ENCODE measurements at places on chromosomes 4 and X.

GRCh38 chr4:156437666-156438065 is 484.0 kb upstream of the CTSO start:
- no peak for DNase-seq
- H3K27me3 ChIP-seq: no peaks in the 10 kb centered on the region
- no peaks in the 10 kb centered on the region for H3K4me1 ChIP-seq
- no peaks in the 10 kb centered on the region for H3K36me3 ChIP-seq
- no peak overlapping the region for H3K27ac ChIP-seq
- no peak overlapping the region for H3K4me3 ChIP-seq

- peak; percentile 66 for DNase-seq
- H3K27me3 ChIP-seq: no peaks in the 10 kb centered on the region
- H3K4me3 ChIP-seq: no peak overlapping the region
These were observed 6.7 kb upstream of the PPID start for GRCh38 chr4:158729716-158730559.

- no peaks in the 10 kb centered on the region for H3K27me3 ChIP-seq
- no peak for DNase-seq
- H3K4me1 ChIP-seq: no peaks in the 10 kb centered on the region
These were observed 74.6 kb upstream of the GRXCR1 start for GRCh38 chr4:42817913-42818312.

- H3K27ac ChIP-seq: peak overlapping the region; percentile 72
- H3K27me3 ChIP-seq: no peaks in the 10 kb centered on the region
These were observed 35.9 kb upstream of the CXCL8 start for GRCh38 chr4:73704314-73705055.

- H3K4me3 ChIP-seq: no peak overlapping the region
- H3K36me3 ChIP-seq: no peaks in the 10 kb centered on the region
- no peaks in the 10 kb centered on the region for H3K4me1 ChIP-seq
- no peak for DNase-seq
These were observed 208.5 kb upstream of the FAT1 start for GRCh38 chr4:186932196-186932595.

DNA sequence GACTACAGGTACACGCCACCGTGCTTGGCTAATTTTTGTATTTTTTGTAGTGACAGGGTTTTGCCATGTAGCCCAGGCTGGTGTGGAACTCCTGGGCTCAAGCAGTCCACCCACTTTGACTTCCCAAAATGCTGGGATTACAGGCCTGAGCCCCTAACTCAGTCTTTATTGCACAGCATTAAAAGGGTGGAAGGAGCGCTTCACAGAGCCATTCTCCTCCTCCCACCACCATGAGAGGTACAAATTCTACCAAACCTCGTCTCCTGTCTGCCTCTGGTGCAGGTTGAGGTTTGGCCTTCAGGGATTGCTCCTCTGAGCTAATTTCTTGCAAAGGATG is 52.3 kb downstream of the TLR10 start:
- H3K27me3 ChIP-seq: no peaks in the 10 kb centered on the region
- DNase-seq: no peak
- H3K27ac ChIP-seq: no peak overlapping the region
- H3K4me3 ChIP-seq: no peak overlapping the region

DNA sequence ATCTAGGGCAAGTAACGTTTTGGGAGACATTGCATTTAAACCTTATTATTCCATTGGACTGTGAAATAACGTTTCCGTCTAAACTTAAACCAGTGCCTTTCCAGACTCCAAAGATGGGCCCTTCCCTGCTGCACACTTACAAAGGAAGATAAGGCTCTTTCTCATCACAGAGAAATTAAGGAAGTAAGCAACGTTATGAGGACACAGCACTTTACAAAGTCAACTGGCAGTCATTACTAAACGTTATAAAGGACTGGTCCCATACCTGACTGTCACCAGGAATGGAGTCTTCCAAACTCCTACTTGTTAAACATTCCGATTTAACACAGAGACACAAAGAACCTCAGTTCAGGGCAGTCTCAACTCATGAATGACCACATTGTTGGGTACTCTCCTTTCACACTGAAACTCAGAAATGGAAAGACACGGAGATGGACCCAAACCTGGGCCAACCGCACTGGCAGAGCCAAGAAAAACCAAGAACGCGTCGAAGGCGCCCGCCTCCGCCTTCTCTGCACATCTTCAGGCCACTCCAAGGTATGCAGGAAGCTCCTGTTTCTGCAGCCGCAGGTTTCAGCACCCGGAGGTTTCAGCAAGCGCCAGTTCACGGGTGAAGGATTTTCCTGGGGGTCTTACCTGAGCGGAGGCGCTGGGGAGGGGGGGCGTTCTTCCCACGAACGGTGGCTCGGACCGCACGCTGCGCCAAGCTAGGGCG is 670 bp downstream of the PAPSS1 start:
- H3K36me3 ChIP-seq: no peaks in the 10 kb centered on the region
- peak overlapping the region; percentile 84 for H3K27ac ChIP-seq
- peaks cover 8% of the 10 kb centered on the region for H3K4me1 ChIP-seq
- no peaks in the 10 kb centered on the region for H3K27me3 ChIP-seq

- H3K36me3 ChIP-seq: no peaks in the 10 kb centered on the region
- no peak for DNase-seq
- H3K27ac ChIP-seq: no peak overlapping the region
- no peak overlapping the region for H3K4me3 ChIP-seq
- peaks cover 3% of the 10 kb centered on the region for H3K4me1 ChIP-seq
- H3K27me3 ChIP-seq: no peaks in the 10 kb centered on the region
These were observed 10.9 kb upstream of the TBC1D14 start for GRCh38 chr4:6898763-6899162.

- no peaks in the 10 kb centered on the region for H3K27me3 ChIP-seq
- H3K27ac ChIP-seq: no peak overlapping the region
- H3K36me3 ChIP-seq: no peaks in the 10 kb centered on the region
- H3K4me1 ChIP-seq: no peaks in the 10 kb centered on the region
These were observed 1026.6 kb downstream of the RAPGEF2 start for GRCh38 chr4:160129439-160129838.

- no peak for DNase-seq
- no peak overlapping the region for H3K4me3 ChIP-seq
- H3K27me3 ChIP-seq: no peaks in the 10 kb centered on the region
- H3K27ac ChIP-seq: no peak overlapping the region
These were observed 154.4 kb downstream of the SHROOM3 start for GRCh38 chr4:76589402-76589801.

DNA sequence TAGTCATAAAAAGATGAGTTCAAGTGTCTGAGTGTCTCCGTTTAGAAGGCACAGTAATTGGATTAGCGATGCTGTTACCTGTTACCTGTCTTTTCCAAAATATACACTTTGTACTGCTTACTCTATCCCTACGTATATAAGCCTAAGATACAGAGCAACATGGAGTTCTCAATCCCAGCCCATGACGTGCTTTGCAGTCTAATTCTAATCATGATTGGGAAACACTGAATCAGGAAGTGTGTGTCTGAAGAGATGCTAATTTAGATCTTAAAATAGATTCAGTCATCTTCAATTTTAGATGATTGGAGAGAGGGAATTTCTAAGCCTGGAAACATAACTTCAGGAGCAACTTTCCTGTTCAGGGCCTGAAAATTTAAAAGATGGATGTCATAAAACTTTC is 115.1 kb downstream of the PCDH19 start:
- H3K27ac ChIP-seq: no peak overlapping the region
- H3K27me3 ChIP-seq: peaks cover 13% of the 10 kb centered on the region
- H3K4me3 ChIP-seq: no peak overlapping the region
- H3K36me3 ChIP-seq: no peaks in the 10 kb centered on the region

- no peak overlapping the region for H3K4me3 ChIP-seq
- no peaks in the 10 kb centered on the region for H3K4me1 ChIP-seq
- H3K36me3 ChIP-seq: no peaks in the 10 kb centered on the region
- no peak for DNase-seq
- H3K27ac ChIP-seq: no peak overlapping the region
These were observed 68.5 kb downstream of the GALNT7 start for GRCh38 chr4:173237152-173237551.

DNA sequence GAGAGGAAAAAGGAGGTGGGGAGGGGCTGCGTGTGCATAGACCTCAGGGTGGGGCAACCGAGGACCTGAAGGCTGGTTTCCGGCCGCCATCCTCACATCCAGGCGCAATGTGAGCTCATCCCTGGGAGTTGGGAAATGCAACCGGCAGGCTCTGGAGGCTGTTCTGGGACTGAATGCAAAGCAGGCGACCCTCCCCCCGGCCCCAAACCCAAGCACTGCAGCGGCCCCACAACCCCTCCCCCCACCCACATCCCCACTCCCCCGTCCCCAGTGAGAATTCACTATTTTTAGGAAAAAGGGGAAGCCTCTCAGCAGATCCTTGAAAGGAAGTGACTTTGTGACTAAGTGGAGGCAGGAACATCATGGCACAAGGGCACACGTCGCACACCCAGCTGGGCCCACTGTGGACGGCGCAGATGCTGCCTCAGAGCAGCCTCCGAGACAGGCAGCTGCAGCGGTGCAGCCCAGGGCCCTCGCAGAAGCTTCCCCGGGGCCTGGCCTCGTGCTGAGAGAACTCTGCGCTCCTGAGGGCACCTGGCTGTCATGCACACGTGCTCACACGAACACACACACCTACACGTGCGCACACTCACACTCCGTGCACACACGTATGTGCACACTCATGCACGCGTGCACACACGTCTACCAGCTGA is 1.3 kb upstream of the PDE6B start:
- DNase-seq: no peak
- no peaks in the 10 kb centered on the region for H3K36me3 ChIP-seq
- no peaks in the 10 kb centered on the region for H3K4me1 ChIP-seq

DNA sequence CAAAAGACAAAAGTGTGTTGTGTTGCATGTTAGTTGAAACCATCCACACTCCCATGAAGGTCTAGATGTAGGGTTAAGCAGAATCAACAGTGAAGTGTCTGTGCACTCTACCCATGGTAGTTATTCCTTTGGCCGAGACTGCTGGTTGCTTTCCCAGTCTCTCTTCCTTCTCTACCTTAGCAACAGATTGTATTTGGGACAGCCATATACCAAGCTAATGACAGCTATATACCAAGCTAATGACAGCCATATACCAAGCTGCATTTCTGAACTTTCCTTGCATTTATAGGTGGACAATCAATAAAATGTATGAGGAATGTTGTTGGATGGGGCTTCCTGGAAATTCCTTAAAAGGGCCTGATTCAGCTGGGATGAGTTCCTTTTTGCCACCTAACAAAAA is 80.5 kb upstream of the ENPEP start:
- H3K4me3 ChIP-seq: no peak overlapping the region
- H3K27me3 ChIP-seq: no peaks in the 10 kb centered on the region
- H3K27ac ChIP-seq: no peak overlapping the region
- H3K36me3 ChIP-seq: no peaks in the 10 kb centered on the region
- DNase-seq: no peak
- no peaks in the 10 kb centered on the region for H3K4me1 ChIP-seq

- no peak overlapping the region for H3K27ac ChIP-seq
- H3K4me3 ChIP-seq: no peak overlapping the region
- no peak for DNase-seq
- no peaks in the 10 kb centered on the region for H3K27me3 ChIP-seq
- H3K4me1 ChIP-seq: no peaks in the 10 kb centered on the region
- H3K36me3 ChIP-seq: no peaks in the 10 kb centered on the region
These were observed 48.3 kb upstream of the FAM9A start for GRCh38 chrX:8849458-8849857.

DNA sequence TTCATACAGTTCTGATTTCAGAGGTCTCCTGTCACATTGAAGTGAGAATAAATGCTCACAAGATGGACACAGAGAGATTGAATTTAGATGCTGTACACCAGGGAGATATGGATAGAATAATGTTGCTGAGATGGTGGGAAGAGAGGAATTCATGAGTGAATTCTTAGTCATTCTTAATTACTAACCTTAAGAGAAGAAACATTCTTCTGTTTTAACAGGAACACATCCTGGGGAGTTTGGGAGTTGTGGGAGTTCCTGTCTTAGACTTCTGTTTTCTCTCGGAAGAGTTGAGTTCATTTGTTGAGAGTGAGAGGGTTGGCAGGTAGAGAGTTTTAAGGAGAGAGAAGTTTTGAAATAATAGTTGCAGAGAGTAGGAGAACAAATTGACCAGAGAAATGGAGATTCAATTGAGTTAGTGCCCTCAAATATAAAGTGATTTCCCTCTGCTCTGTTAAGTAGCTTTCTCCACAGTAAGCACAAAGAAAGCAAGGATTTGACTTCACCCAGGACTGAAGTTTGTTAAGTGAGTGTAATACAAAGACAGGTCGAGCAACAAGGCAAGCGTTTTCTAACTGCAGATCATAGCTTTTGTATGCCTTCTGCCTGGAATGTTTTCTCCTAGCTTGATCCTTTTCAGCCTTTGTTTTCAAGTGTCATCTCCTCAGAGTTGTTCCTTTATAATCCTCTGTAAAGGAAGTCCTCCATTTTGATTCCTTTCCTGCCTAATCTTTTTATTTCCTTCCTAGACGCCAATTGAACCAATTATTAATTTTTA is 205.9 kb downstream of the RAPGEF2 start:
- no peak for DNase-seq
- peaks cover 33% of the 10 kb centered on the region for H3K4me1 ChIP-seq
- H3K36me3 ChIP-seq: peaks cover 9% of the 10 kb centered on the region
